Sigmoid colon (tissue), 7 donors: ENCODE measurements at places on chromosomes 11 and 22. TPM values are rescaled to one million over a fixed set of nuclear protein-coding genes. Genes with fewer than 3 reads are reported as not detected.

DNA sequence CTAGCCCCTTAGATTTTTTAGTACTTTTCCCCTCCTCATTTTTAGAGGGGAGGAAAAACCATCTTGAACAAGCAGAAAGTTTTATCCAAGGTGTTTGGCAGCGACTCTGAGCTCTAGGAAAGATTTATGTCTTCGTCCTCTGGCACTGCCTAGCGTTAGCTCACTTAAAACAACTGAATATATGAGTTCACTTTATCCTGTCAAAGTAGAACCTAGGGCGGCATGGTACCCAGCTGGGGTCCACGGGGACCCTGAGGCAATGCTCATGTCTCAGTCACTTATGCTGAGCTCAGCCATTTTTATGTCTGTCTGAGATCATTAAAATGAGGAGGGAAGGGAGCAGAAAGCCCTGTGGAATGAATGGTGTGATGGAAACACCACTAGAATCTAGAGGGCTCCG lies 14.2 kb upstream of the VSIG10L2 start:
- DNase-seq: no peak

Gene USH1C
- 1.2 TPM for total RNA-seq

GRCh38 chr11:18379201-18379600 lies 15.2 kb upstream of the LDHA start:
- DNase-seq: no peak

Gene PRR33
- total RNA-seq: not detected

- no peak for DNase-seq
These were observed 22.3 kb downstream of the NTM start for GRCh38 chr11:131392528-131393255.

GRCh38 chr11:131185915-131186314 lies 184.5 kb upstream of the NTM start:
- DNase-seq: no peak

Gene P2RX6
- 1.4 TPM for total RNA-seq

DNA sequence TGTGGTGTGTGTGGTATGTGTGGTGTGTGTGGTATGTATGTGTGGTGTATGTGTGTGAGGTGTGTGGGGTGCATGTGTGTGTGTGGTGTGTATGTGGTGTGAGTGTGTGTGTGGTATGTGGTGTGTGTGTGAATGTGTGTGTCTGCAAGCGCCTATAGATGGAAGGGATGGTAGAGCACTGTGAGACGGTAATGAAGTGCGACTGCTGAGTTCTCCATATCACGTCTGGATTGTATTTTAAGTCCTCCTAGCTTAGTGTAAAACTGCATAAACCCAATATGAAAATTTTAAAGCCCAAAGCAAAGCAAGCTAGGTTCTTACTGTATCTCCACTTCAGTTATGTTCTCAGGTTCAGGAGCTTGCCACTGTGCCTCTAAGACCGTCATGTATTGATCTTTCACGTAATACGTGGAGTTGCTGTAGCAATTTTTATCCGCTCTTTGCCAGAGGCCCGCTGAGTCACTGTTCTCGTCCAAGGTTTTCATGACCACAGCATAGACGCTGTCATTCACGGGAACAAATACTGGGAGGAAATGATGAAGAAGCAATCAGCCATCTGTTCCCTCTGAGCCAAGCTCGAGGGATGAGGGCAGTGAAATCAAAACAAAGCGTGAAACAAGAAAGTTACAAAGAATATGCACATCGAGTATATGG lies 5.5 kb downstream of the PLET1 start:
- DNase-seq: no peak

DNA sequence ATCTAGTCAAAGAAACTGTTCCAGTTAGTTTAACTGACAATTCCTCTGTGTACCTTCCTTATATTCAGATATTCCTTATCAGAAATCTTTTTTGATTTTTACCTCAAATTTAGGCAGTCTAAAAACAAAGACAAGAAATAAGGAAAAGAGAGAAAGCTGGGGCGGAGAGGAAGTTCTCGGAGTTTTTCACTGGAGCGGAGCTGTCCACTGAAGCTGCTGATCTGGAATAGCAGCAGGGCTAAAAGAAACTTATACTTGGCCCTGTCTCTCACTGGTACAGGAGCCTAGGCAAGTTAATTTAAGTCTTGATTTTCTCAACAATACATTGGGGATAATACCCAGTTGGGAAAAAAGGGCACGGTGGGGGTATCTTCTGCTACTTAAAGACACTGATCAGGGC lies 59.2 kb upstream of the CYP2D6 start:
- no peak for DNase-seq

- DNase-seq: no peak
These were observed 37.1 kb downstream of the SBF1 start for GRCh38 chr22:50437511-50438304.

DNA sequence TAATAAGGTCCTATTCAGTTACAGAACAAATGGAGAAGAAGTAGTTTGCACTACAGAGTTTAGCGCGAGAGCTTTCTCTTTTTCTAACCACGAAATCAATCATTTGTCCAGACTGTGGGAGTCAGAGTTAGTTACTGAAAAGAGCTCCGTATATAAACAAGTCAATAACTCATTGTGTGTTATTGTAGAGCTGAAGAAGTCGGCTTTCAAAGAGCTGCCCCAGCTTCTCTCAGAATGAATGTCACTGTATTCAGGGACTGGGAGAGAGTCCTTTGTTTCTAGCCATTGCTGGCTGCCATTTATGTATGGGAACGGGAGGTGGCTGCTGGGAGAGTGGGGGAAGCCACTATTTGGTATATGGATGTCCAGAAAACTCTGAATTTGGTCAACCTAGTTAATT lies 227.8 kb downstream of the DCDC1 start:
- DNase-seq: no peak

DNA sequence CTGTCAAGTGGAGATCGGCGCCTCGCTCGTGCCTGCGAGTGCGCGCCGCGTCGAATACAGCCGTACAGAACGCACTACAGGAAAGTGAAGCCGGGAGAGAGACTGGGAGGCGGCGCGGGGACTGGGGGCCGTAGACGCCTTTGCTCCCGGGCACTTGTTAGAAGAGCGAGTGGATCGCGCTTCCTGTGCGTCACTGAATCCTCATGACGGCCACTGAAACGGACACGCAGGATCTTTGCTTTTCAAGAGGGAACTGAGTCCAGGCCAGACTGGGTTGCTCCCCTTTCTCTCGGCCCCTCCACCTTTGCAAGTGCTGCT lies 314 bp downstream of the RIC8A start:
- peak; percentile 81 for DNase-seq

DNA sequence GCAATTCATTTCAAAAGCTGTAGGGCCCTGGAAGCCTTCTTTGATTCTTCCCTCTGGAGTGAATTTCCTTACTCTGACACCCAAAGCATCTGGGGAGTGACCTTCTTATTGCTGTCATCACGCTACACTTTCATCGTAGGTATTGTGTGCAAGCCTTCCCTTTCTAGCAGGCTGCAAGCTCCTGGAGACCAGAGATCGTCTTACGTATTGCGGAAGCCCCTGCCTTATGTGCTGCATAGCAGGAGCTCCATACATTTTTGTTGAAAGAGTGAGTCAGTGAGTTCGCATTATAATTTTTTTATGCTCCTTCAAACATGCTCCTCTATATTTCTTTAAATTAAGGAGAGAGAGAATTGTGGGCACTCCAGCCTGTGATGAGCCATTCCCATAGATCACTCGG lies 21.2 kb upstream of the TMEM218 start:
- no peak for DNase-seq

GRCh38 chr22:32802237-32802765 lies 796 bp downstream of the TIMP3 start:
- DNase-seq: no peak

DNA sequence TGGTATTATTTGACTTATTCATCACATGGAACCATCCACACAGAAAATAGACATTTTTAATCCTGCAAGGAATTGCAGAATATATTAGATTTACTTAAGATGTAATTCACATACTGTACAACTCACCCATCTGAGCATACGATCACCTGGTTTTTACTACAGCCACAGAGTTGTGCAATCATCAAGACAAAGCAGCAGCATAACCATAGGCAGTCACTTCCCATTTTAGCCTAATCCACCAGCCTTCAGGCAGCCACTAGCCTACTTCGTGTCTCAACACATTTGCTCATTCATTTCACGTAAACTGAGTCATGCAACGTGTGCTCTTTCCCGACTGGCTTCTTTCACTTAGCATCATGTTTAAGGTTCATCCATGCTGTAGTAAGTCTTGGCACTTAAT lies 23.0 kb downstream of the PIWIL3 start:
- no peak for DNase-seq

- no peak for DNase-seq
These were observed 269.6 kb downstream of the MN1 start for GRCh38 chr22:27531782-27532530.
